ENCODE measurements at places on chromosomes 6 and 20.
A peak's percentile ranks its signal among the peaks of the same experiment; 100 is the strongest.

- no peak for DNase-seq
Measured at GRCh38 chr6:102333736-102334135, 940.2 kb downstream of the GRIK2 start.

DNA sequence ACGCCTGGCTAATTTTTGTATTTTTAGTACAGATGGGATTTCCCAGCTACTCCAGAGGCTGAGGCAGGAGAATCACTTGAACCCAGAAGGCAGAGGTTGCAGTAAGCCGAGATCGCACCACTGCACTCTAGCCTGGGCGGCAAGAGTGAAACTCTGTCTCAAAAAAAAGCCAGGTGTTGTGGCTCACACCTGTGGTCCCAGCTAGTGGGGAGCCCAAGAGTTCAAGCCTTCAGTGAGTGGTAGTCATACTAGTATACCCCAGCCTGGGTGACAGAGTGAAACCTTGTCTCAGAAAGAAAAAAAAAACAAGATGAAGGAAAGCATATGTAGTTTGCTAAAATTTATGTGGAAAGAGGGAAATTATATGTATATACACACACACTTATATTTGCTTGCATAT, 20.0 kb upstream of the POU5F1 start:
- no peak for DNase-seq

DNA sequence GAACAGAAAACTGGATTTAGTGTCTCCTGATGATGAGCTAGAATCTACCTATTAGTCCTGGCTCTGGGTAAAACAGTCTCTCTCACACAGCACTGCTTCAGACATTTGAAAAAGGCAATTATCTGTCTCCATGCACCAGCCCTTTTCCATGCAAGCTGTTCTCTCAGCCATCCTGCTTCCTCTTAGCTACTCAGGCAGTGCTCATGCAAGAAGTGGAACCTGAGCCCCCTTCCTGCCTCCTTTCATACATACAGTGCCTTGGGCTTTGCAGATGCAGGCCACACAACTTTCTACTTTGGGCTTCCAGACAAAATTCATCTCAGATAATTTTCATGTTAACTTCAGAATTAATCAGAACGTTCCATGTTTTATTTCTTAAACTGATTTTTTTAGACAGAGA, 151.3 kb downstream of the RALGAPA2 start:
- DNase-seq: no peak

DNA sequence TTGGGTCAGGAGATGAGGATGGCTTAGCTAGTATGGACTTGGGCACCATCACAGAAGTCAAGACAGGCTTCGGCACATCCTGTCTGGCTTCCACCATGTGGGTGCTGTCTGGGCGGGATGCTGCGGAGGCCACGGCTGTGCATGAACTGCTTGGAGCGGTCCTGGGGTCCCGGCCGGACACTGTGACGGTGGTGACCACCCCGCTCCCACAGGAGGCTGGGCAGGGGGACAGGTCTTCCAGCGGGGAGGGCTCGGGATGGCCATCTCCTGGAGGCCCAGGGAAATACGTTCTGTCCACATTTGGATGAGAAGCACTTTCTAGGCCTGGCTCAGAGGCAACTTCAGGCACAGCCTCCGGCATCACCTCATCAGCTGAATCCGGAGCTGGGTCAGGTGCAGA, 32.1 kb upstream of the TCFL5 start:
- DNase-seq: no peak

DNA sequence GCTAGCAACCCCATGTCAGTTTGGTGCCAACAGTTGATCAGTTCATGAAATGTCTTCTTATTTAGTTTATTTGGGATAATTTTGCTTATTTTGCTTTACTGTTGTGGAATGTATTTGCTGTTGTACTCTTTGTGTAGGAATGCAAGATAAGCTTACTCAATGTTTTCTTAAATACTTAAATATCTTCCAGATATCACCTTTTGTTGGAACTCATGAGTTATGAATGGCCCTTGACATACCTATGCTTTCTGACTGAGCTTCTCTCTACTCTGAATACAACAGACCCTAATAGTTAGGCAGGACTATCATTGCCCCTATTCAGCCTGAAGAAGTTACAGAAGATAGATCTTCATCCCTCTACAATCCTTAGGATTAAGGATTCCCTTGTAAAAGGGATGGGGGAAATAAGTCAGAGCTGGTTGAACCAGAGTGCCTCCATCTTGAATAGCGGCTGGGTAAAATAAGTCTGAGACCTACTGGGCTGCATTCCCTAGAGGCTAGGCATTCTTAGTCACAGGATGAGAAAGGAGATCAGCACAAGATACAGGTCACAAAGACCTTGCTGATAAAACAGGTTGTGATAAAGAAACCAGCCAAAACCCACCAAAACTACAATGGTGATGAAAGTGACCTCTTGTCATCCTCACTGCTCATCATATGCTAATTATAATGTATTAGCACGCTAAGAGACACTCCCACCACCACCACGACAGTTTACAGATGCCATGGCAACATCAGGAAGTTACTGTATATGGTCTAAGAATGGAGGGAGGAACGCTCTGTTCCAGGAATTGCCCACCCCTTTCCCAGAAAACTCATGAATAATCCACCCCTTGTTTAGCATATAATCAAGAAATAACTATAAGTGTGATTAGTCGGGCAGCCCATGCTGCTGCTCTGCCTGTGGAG, 196.9 kb downstream of the AKAP7 start:
- DNase-seq: no peak

- DNase-seq: no peak
Measured at GRCh38 chr20:4170621-4171537, 155.5 kb upstream of the RNF24 start.

DNA sequence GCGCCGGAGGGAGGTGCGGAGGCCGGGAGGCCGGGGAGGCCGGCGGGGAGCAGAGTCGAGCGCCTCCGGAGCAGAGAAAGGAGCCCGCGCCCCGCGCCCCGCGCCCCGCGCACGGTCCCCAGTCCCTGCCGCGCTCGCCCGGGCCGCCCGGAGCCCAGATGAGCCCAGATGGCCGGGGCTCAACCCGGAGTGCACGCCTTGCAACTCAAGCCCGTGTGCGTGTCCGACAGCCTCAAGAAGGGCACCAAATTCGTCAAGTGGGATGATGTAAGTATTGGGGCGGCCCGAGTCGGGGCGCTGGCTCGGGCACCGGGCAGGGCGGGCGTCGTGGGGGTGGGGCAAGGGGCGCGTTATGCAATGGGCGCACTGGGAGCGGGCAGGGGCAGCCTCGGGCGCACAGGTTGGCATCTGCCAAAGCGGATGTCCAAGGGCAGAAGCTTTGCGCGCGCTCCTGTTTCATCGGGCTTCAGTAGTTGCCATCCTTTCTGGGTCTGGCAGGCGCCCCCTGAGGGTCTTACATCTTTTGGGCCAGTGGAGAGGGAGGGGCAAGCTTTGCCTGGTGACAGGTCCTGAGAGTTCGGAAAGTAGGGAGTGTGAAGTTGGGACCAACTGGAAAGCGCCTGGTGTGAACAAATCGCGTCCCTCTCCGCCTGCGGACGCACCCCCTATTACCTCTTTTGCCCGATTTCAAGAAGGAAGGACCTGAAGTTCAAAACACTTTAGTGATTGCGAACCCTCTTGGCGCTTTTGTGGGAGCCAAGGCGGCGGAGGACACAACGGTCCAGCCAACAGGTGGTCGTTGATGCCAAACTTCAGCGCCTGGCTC, 631 bp downstream of the PLCB1 start:
- DNase-seq: peak; percentile 9

- no peak for DNase-seq
Measured at GRCh38 chr6:7671581-7671980, 54.3 kb upstream of the BMP6 start.

DNA sequence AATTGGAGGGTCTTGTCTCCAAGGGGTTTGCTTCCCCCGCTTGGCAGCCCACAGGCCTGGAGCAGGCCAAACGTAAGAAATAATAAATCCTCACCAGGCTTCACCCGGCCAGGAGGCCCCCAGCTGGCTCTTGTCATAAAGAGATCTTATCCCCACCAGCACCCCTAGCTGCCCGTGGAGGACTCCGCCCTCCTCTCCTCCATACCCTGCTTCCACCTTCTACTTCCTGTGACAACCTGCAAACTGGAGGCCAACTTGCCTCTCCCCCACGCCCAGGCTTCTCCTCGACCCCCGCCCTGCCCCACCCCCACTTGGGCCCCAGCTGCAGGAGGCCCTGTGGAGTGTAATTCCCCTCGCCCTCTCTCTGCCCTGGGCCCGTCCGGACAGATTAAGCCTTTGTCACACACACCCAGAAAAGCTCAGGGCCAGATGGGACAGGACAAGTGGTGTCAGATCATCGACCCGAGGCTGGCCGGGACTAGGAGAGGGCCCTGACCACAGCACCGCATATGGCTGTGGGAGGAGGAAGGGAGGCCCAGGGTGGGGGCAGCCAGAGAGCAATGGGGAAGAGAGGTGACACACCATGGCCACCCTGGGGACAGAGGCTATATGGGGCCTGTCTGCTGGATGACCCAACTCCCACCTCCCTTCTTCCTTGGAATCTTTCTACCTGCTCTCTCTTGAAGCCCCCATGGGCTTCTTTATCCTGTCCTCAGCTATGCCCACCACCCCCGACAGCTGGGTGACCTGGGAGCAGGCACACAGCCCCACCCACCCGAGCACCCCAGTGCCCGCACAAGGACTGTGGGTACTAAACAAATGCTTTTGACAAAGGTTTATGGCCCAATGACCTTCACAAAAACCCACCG, 3.9 kb downstream of the NOL4L start:
- DNase-seq: peak; percentile 24

DNA sequence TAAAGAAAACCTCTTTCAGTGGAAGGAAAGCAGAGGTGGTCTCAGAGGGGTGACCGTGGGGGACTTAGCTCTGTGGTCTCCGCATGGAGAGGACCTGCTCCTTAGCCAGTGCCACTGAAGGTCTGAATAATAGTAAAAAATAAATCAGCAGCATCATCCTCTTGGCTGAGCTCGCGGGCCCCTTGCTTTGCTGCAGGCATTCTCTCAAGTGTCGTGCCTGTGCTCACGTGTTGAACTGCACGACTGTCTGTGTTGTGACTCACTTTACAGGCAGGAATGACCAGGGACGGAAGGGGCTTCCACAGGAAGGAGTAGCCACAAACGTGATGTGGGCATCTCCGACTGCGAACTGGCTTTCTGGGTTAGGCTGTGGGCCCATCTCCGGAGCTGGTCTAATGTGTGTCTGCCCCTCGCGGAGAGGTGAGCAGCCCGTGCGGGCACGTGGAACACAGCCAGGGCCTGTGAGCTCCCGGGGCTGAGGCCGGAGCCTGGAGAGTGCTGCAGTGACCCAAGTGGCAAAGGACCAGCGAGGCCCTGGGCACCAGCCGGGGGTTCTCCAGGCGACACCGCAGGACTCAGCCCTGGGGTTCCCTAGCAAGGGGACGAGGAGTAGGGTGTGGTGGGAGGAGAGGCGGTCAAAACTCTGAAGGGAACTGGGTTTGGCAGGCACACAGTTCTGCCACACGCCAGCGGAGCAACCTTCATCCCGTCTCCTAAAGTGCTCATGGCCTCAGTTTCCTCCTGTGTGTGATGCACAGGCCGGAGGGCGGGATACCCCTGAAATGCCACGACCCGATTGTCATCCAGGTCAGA, 89.2 kb downstream of the RAMACL start:
- DNase-seq: no peak

DNA sequence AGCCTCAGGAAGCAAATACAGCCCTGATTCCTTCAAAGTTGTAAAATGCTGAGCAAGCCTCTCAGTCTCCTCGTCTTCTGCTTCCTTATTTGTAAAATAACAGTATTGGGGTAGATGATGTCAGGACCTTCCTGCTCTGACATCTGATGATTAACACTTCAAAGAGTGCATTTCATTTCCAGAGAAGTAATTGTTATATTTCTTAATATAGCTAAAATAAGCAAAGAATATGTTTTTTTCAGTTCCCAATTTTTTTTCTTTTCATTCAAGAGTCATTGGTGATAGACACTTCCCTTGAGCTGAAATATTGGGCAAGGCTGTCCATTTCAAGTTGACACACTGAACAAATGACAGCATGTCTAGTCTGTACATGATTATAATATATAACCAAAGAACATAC, 53.4 kb downstream of the SLX4IP start:
- no peak for DNase-seq

DNA sequence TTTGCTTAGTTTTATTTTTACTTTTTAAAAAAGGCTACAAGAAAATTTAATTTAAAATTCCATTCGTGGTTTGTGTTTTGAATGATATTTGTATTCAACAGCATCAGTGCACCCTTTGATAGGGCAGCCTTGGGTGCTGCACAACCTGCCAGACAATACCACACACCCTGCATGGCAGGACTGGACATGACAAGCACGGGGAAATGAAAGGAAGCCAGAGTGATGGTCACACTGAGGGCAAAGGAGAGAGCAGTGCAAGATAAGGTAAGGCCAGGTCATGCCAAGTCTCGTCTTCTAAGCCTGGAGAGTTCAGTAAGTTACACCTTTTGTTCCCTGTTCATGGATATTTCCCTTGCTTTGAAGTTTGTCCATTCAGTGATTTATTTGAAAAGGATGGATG, 103.0 kb downstream of the ALDH8A1 start:
- DNase-seq: no peak

- DNase-seq: no peak
Measured at GRCh38 chr6:34866509-34866908, 21.3 kb downstream of the TAF11 start.

- DNase-seq: no peak
Measured at GRCh38 chr6:126535138-126535537, 195.2 kb downstream of the CENPW start.

DNA sequence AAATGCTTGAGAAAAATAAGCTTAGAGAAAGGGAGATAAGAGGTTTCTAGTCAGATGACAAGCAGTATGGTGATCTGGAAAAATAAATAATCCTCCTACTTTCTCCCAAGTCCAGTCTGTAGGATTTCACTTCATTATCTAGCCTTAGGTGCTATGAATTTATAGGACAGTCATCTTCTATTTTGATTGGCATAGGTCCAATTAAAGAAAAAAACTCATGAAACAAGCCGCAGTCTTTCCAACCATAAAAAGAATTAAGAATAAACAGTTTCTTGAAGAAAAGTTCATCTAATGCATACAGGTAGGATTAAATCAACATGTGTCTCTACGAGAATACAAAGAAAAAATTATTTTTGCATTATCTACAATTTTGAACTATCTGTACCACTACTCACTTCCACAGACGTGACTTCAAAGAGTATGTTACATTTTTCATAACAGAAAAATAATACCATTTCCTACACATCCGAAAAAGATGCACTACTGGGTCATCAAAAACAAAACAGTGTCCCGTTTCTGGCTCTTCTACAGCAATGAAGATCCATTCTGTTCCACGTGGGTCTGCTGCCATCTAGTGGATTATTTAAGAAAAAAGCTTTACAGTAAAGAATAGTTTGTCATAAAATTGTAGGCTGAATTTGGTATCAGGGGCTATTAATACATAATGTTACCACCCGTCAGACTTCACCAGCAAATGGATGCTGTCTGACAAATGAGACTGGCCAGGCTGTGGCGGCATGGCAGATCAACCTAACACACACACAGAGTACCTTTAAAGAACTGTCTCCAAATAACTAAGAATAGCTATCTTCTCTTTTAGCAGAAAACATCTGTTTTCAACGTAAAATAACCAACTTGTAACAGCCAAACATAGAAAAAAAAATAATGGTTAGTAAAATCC, 28.9 kb downstream of the STX7 start:
- peak; percentile 58 for DNase-seq

DNA sequence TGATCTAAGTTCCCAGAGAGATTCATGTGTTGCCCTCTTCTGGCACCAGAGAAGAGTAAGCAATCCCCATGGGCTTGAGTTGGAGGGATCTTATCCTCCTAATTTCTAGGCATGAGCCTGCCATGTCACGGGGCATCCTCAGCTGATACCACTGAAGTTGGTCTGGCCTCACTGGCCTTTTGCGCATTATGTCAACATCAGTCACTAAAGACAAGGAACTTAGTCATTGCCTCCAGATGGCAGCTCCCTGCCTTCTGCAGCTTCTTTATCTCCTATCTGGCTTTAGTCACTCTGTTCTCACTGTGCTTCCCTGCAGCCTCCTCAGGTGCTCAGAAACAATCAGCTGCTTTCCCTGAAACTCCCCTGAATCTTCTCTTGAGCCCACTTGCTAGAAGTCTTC, 312.2 kb downstream of the ADGRG6 start:
- DNase-seq: no peak

Data from CD4-positive, alpha-beta T cell treated with Interleukin-6 at 100 ng/mL for 8 hours (primary cell).